ENCODE measurements at places on chromosomes 6 and 20.

DNA sequence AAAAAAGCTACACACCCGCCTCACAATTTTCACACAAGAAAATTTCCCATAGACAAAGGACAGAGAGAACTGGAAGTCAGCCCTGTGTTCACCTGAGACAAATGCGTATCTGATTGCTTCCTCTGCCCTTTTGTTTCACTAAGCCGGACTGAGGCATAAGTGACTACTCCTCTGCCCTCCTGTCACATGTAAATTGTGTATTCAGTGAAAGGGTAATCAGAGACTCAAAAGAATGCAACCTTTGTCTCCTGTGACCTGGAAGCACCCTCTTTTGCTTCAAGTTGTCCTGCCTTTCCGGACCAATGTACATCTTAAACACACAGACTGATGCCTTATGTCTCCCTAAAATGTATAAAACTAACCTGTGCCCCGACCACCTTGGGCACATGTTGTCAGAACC is 483.8 kb upstream of the EYS start:
- no peak for DNase-seq

DNA sequence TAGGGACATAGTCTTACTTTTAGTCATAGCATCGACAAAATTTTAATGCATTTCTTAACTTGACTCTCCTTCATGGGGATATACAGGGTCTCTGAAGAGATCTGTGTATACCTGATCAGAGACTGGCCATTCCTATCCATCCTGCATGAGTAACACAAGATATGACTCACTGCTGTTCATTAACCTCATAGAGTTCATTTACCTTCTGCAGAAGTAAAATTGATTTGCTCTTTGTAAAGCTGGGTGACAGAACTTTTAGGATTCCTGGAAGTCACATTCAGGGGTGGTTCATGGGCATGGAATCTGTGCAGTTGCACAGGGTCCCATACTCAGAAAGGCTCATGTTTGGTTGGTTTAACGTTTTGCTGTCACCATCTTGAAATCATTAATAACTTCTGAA is 53.2 kb downstream of the PDE7B start:
- peak; percentile 85 for DNase-seq

DNA sequence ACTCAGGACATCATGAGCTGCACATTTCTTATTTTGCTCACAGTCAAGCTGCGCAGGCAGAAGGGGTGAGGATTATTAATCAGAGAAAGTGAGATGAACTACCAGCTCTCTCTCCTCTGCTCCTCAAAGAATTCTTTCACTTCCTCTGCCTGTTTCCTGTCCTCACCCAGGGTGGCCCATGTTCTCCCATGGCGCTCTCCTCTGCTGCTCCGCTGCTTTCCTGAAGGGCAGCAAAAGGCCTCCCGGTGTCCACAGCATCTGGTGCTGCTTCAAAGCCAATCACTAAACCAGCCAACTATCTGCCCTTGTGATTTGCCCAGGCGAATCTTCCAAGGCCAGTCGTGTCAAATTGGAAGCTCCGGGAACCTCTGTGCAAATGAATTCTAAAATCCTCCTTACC is 324.2 kb downstream of the TPBG start:
- DNase-seq = no peak

DNA sequence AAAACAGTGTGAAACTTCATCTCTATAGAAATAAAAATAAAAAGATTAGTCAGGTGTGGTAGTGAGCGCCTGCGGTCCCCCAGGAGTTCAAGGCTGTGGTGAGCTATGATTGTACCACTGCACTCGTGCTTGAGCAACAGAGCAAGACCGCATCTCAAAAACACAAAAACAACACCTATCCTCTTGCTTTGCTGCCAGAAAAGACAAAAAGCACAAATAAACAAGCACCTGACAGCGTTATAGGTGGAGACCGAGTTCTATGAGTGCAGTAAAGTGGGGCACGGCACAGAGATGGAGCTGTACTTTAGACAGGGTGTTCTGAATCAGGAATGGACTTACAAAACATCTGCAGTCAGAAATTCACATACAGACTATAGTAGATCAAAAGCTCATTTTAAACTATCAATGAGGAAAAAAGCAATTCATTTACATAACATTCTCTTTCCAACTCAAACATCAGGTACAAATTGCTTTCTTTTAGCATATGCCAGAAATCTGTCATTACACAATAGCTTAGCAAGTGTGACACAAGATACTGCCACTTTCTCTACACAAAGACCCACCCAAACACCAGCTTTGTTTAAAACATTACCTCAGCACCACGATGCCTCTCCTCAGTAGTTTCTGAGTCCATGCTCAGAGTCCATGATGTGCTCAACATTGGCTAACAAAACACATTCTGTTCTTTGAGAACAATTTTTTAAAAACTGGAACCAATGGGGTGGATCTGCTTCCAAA is 10.1 kb downstream of the EZR start:
- DNase-seq = peak; percentile 78

DNA sequence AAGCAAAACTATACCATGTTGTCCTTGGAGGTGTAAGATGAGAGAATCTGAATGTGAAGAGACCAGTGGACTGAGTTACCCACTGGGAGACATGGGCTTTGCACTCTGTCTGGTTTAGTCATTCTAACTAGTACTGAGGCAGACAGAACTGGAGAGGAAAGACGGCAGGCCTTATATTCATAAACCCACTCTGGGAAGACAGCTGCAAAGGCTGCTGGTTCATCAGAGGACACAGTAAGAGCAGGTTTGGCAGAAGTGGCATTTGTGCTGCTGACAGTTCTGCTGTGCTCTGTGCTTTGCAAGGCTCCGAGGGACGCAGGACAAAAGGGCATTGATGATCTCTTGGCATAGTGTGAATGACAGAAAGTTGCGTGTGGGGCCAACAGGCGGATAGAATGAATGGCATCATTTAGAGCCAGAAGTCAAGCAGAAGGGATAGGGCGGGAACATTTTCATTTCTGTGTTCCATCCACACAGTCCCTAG is 142.3 kb upstream of the TENT5A start:
- no peak for DNase-seq

DNA sequence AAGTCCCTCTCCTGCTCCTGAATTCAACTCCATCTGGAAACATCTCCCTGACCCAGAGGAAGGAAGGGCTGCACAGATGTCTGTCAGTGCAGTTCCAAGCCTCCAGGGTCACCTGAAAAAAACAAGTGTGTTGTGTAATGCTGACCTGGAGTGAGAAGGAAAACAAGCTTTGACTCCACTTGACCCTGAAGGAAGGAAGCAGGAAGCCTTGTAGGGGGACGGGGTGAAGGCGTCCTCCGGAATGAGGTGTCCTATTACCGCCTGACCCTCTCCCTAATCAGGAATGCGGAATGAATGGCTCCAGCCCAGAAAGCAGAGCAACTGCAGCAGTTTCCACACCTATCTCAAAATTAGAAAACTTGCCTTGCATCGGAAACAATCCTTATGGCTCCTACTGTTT is 13.9 kb upstream of the ADGRF5 start:
- peak; percentile 8 for DNase-seq
